Activated CD4-positive, alpha-beta memory T cell treated with anti-CD3 and anti-CD28 coated beads, Interleukin-2, amount 10 ng/mL, durations not matched to agents 7 days and 5 days (primary cell): ENCODE measurements at places on chromosomes 4 and X. TPM values are rescaled to one million over a fixed set of nuclear protein-coding genes. Genes with fewer than 3 reads are reported as not detected.

Gene PRKG2
- total RNA-seq, result 0.60 TPM

DNA sequence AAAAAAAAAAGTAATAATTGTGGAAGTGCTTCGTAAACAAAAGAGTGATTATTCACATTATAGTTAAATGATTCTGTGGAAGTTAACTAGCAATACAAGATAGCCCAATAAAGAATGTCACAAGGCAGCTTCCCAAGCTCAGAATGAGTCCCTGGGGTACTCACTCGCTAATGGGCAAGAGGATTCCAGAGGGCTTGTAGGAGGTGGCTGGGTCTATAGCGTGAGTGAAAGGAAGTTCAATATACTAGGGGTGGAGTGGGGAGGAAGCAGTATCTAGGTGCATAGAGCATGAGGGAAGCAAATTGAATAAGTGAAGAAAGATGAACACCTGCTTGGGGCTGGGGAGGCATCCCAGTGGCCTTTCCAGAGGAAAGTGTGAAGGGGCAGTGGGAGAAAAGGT is 42.5 kb downstream of the RTL5 start:
- DNase-seq, result no peak
- no peaks in the 10 kb centered on the region for H3K36me3 ChIP-seq
- no peak overlapping the region for H3K27ac ChIP-seq
- H3K4me1 ChIP-seq, result peaks cover under 1% of the 10 kb centered on the region

Gene HTN3
- not detected for total RNA-seq

GRCh38 chrX:47091149-47091775 is 13.0 kb downstream of the RGN start:
- no peak for DNase-seq
- peaks cover 9% of the 10 kb centered on the region for H3K4me1 ChIP-seq
- H3K36me3 ChIP-seq, result no peaks in the 10 kb centered on the region
- H3K27ac ChIP-seq, result no peak overlapping the region
- no peaks in the 10 kb centered on the region for H3K27me3 ChIP-seq
- no peak overlapping the region for H3K4me3 ChIP-seq

DNA sequence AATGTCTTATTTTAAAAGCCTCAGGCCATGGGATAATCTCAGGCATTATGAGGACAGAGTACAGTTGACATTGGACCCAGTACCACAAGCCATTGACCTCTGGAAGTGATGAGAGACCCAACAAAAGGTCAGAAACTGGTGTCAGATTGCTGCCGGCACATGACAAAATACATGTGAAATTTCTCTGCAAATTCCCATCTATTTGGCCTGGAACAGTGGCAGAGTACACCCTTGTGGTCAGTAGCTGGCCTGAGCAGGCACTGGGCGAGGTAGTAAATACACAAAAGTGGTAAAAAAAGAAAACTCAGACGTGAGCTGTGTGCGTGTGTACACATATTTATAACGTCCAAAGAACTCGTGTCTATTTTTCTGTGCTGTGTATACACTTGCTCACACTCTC is 155.5 kb downstream of the DHX15 start:
- DNase-seq, result no peak
- no peak overlapping the region for H3K27ac ChIP-seq
- no peaks in the 10 kb centered on the region for H3K4me1 ChIP-seq
- no peak overlapping the region for H3K4me3 ChIP-seq
- no peaks in the 10 kb centered on the region for H3K36me3 ChIP-seq

Gene DUX4
- total RNA-seq, result not detected

Gene STIM2
- 58.7 TPM for total RNA-seq

DNA sequence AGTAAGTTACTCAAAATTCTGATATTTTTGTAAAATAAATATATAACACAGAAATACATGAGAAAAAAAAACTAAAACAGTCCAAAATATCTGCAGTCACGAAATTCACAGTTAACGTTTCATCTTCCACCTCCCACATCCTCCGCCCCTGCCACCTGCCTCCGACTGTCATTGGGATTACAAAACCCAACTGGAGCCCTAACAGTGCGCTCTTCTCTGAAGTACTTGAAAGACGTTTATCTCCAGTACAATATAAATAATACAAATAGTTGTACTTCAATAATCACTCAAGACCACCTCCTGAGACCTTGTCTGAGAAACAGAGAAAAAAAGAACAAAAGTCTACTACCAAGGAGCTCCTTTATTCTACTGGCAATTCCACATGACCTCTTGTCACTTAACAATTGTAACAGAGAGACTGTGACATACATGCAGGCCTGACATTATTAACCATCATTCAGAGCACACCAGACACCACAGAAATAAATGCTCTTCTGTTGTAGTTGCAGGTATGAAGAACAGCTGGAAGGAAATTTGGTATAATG is 280.6 kb downstream of the PPP3CA start:
- H3K4me3 ChIP-seq, result no peak overlapping the region
- H3K27me3 ChIP-seq, result no peaks in the 10 kb centered on the region
- no peak overlapping the region for H3K27ac ChIP-seq
- H3K4me1 ChIP-seq, result no peaks in the 10 kb centered on the region
- no peak for DNase-seq
- H3K36me3 ChIP-seq, result peaks cover 11% of the 10 kb centered on the region

GRCh38 chrX:23008431-23009099 is 8.8 kb downstream of the DDX53 start:
- DNase-seq, result no peak
- H3K4me1 ChIP-seq, result no peaks in the 10 kb centered on the region
- H3K4me3 ChIP-seq, result no peak overlapping the region

DNA sequence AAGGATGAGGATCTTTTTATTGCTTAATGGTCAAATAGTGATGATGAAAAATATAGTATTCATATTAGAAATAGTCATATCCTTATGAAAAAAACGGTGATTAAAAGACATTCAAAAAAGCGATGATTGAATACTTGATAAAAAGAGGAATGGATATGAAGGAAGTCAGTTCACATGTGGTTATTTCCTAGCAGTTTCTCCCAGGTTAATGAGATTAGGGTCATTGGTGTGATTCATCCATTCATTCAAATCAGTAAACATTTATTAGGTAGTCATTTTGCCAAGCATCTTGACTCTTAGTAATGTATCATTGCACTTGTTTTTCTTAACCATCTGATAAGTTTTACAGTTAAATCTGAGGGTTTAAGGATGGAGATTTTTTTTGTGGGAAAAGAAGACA is 294.1 kb downstream of the ARHGAP24 start:
- no peaks in the 10 kb centered on the region for H3K27me3 ChIP-seq
- H3K36me3 ChIP-seq, result no peaks in the 10 kb centered on the region
- no peaks in the 10 kb centered on the region for H3K4me1 ChIP-seq
- no peak overlapping the region for H3K4me3 ChIP-seq
- H3K27ac ChIP-seq, result no peak overlapping the region
- no peak for DNase-seq

DNA sequence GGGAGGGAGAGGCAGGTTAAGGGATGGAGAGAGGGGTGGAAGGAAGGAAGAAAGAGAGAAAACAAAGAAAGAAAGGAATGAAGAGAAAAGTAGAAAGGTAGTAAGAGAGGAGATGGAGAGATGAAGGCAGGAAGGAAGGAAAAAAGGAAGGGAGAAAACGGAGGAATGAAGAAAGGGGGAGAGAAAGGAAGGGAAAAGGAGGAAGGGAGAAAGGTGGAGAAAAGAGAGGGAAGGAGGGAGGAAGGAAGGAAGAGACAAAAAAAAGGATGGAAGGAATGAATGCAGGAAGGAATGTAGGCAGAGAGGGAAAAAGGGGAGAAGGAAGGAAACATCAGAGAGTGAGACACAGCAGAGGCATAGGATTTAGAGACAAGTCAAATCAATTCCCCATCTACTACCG is 68.2 kb downstream of the DKK2 start:
- H3K27me3 ChIP-seq, result no peaks in the 10 kb centered on the region
- H3K4me1 ChIP-seq, result no peaks in the 10 kb centered on the region
- H3K27ac ChIP-seq, result no peak overlapping the region
- no peak overlapping the region for H3K4me3 ChIP-seq
- no peaks in the 10 kb centered on the region for H3K36me3 ChIP-seq

Gene AMER1
- total RNA-seq, result 3.0 TPM

GRCh38 chr4:89400287-89401035 is 92.9 kb upstream of the GPRIN3 start:
- no peaks in the 10 kb centered on the region for H3K36me3 ChIP-seq
- H3K27ac ChIP-seq, result no peak overlapping the region
- DNase-seq, result no peak

Gene PABPC1L2A
- not detected for total RNA-seq

- no peak overlapping the region for H3K4me3 ChIP-seq
- H3K4me1 ChIP-seq, result peaks cover 10% of the 10 kb centered on the region
- no peak overlapping the region for H3K27ac ChIP-seq
- H3K36me3 ChIP-seq, result no peaks in the 10 kb centered on the region
- DNase-seq, result no peak
These were observed 33.2 kb upstream of the MAMLD1 start for GRCh38 chrX:150329868-150330267.

- no peaks in the 10 kb centered on the region for H3K27me3 ChIP-seq
- peaks cover 1% of the 10 kb centered on the region for H3K4me1 ChIP-seq
- no peak overlapping the region for H3K4me3 ChIP-seq
- peaks cover 10% of the 10 kb centered on the region for H3K36me3 ChIP-seq
These were observed 127.0 kb upstream of the SH3RF1 start for GRCh38 chr4:169397762-169398161.

- H3K4me3 ChIP-seq, result no peak overlapping the region
- H3K36me3 ChIP-seq, result peaks cover 38% of the 10 kb centered on the region
- H3K27me3 ChIP-seq, result no peaks in the 10 kb centered on the region
- H3K4me1 ChIP-seq, result peaks cover 3% of the 10 kb centered on the region
These were observed 150.5 kb downstream of the RAP1GDS1 start for GRCh38 chr4:98411731-98412130.

GRCh38 chr4:72383439-72383838 is 185.6 kb downstream of the ADAMTS3 start:
- no peaks in the 10 kb centered on the region for H3K4me1 ChIP-seq
- H3K27me3 ChIP-seq, result no peaks in the 10 kb centered on the region
- H3K36me3 ChIP-seq, result no peaks in the 10 kb centered on the region
- H3K27ac ChIP-seq, result no peak overlapping the region
- H3K4me3 ChIP-seq, result no peak overlapping the region

- peaks cover 62% of the 10 kb centered on the region for H3K36me3 ChIP-seq
- no peaks in the 10 kb centered on the region for H3K27me3 ChIP-seq
- no peak overlapping the region for H3K27ac ChIP-seq
- no peak overlapping the region for H3K4me3 ChIP-seq
These were observed 185.5 kb upstream of the RBPJ start for GRCh38 chr4:26135331-26135730.
